ENCODE measurements at places on chromosomes 3 and 15.

DNA sequence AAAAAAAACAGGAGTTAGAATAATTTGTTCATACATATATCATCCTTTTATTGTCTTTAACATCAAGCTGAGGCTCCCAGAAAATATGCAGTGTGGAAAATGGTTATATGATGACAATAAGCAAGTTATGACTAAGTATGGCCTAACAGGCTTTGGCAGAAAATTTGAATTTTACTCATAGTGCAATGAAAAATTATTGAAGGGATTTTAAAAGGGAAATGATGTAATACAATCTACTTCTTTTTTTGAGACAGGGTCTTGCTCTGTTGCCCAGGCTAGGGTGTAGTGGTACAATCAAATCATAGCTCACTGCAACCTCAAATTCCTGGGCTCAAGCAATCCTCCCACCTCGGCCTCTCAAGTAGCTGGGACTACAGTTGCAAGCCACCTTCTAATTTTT, 78.7 kb downstream of the FAIM start:
- no peak overlapping the region for H3K4me3 ChIP-seq
- H3K4me1 ChIP-seq = no peaks in the 10 kb centered on the region
- no peak for DNase-seq
- no peak overlapping the region for H3K27ac ChIP-seq
- peaks cover 16% of the 10 kb centered on the region for H3K36me3 ChIP-seq

GRCh38 chr15:74405823-74406222, 27.9 kb downstream of the SEMA7A start:
- H3K27me3 ChIP-seq = peaks cover 2% of the 10 kb centered on the region
- H3K36me3 ChIP-seq = peaks cover 14% of the 10 kb centered on the region
- no peak for DNase-seq
- no peak overlapping the region for H3K4me3 ChIP-seq
- peaks cover 44% of the 10 kb centered on the region for H3K4me1 ChIP-seq

DNA sequence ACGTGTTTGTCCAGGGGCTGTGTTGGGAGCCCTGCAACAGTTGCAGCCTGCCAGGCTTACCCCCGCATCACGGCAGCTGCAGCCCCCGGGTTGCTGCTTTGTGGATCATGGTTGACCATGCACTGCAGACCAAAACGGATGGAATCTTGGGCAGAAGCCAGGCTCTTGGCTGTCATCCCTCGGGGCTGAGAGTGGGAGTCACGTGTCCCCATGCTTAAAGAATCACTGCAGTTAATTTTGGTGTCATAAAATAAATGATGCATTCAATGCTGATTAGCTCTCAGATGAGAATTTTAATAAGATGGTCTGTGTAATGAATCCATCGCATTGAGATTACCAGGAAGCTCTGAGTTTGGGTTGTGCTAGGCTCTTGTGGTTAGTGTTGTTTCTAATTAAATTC, 115.6 kb downstream of the CHDH start:
- DNase-seq = peak; percentile 96
- H3K36me3 ChIP-seq = peaks cover 14% of the 10 kb centered on the region
- H3K4me1 ChIP-seq = peaks cover 23% of the 10 kb centered on the region
- peak overlapping the region; percentile 10 for H3K27ac ChIP-seq
- H3K27me3 ChIP-seq = no peaks in the 10 kb centered on the region

DNA sequence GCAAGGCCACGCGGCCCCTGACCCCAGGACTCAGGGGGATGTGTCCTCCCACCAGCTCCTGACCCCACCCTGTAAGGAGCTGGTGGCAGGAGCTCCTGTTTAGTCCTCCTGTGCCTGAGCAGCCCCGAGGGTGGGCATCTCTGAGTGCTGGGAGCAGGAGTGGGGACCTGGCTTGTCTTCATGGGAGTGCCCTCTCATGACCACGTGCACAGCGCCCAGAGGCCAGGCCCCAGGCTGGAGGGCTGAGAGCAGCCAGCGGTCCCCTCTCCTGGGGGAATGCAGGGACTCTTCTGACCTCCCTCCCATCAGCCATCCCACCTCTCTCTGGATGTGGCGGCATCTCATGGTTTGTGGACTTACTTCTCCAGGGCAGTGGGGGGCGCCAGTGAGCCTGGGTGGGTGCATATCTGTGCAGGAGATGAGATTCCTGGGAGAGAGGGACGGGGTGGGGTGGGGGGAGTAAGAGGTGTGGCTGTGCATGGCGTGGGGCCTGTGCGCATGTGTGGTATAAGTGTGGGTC, 205.6 kb downstream of the TBC1D2B start:
- no peaks in the 10 kb centered on the region for H3K27me3 ChIP-seq
- H3K4me1 ChIP-seq = peaks cover 40% of the 10 kb centered on the region
- no peak overlapping the region for H3K27ac ChIP-seq

GRCh38 chr3:166291186-166291955, 454.1 kb upstream of the BCHE start:
- H3K36me3 ChIP-seq = no peaks in the 10 kb centered on the region
- no peaks in the 10 kb centered on the region for H3K27me3 ChIP-seq
- no peak overlapping the region for H3K4me3 ChIP-seq
- no peaks in the 10 kb centered on the region for H3K4me1 ChIP-seq
- peak; percentile 41 for DNase-seq

GRCh38 chr15:26974120-26974780, 3.3 kb downstream of the GABRG3 start:
- no peak for DNase-seq

DNA sequence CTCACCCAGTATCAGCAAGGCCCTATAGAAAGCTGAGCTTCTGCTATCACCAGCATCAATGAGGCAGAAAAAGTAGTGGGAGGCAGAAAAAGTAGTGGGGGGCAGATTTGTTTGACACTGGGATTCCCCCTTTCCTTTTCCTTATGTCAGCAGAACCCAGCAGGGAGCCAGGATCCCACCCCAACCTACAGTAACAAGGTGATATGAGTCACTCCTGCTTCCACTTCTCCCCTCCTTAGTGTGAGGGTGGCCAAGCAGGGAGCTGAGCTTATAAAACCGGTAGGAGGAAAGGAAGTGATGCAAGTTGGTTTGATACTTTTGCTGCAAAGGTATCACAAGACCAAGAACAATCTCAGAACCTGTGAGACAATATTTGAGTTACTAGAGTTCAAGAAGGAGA, 128.7 kb downstream of the SCAPER start:
- H3K27ac ChIP-seq = no peak overlapping the region
- peaks cover 5% of the 10 kb centered on the region for H3K36me3 ChIP-seq
- no peaks in the 10 kb centered on the region for H3K4me1 ChIP-seq
- no peaks in the 10 kb centered on the region for H3K27me3 ChIP-seq
- H3K4me3 ChIP-seq = no peak overlapping the region

DNA sequence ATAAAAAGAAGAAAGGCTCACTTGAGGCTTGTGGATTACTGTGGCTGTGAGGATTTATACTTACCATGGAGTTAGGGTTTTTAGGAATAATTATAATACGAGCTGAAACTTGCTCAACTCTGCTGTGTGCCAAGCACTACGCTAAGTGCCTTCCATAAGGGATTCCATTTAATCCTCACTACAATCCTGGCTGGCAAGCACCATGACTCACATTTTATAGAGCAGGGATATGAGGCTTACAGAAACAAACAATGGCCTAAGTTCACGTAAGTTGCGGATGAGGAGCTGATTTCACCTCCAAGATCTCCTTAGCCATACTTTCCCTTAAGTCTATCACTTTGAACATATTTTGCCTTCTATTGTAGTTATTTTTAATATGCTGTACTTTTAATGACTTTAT, 43.9 kb upstream of the ARL8B start:
- H3K4me1 ChIP-seq = no peaks in the 10 kb centered on the region
- H3K4me3 ChIP-seq = no peak overlapping the region
- H3K27me3 ChIP-seq = no peaks in the 10 kb centered on the region
- no peak for DNase-seq
- no peaks in the 10 kb centered on the region for H3K36me3 ChIP-seq

- H3K36me3 ChIP-seq = no peaks in the 10 kb centered on the region
- DNase-seq = no peak
- no peaks in the 10 kb centered on the region for H3K27me3 ChIP-seq
- no peak overlapping the region for H3K27ac ChIP-seq
- no peak overlapping the region for H3K4me3 ChIP-seq
Measured at GRCh38 chr3:54228806-54229205, 106.5 kb downstream of the CACNA2D3 start.

GRCh38 chr3:119490153-119490552, 8.2 kb upstream of the TIMMDC1 start:
- H3K4me3 ChIP-seq = no peak overlapping the region
- no peaks in the 10 kb centered on the region for H3K4me1 ChIP-seq
- DNase-seq = no peak
- H3K36me3 ChIP-seq = peaks cover 17% of the 10 kb centered on the region
- H3K27me3 ChIP-seq = no peaks in the 10 kb centered on the region
- no peak overlapping the region for H3K27ac ChIP-seq

DNA sequence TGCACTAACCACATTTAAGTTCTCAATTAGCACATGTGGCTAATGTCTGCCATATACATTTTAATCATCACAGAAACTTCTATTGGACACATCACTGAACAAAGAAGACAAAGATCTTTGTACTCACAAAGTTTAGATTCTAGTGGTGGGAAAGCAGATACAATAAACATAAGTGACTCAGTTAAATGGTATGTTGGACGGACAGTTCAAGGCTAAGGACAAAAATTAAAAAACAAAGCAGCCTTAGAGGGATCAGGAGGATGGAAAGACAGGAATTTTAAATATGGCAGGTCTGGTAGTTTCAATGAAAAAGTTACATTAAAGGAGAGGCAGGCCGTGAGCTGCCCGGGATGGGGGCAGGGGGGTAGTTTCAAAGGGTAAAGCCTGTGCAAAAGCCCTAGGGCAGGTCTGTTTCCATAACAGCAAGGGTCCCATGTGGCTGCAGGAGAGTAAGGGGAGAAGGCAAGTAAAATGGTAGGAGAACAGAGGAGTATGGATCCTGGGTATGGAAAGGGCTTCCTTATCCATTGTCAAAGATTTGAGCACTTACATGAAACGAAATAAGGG, 220.7 kb downstream of the FHIT start:
- H3K27ac ChIP-seq = no peak overlapping the region
- DNase-seq = no peak
- no peaks in the 10 kb centered on the region for H3K36me3 ChIP-seq
- H3K27me3 ChIP-seq = no peaks in the 10 kb centered on the region

DNA sequence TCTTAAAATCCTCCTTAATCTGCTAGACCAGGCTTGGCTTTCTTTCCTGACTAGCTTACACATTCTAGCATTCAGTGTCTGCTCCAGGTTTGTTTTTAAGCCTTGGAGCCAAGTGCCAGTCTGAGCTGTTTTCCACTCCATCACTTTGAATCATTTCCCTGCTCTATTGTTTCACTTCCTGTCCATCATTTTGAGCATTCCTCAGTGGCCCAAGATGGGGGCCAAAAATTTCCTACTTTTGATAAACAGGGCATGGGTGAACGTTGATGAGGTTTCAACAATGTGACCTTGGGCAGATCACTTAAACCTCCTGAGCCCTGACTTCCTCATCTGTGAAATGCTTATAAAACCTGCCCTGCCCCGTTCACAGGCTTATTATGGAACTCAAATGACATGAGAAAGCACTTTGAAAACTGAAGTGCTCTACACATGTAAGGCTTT, 4.4 kb downstream of the CYP19A1 start:
- no peaks in the 10 kb centered on the region for H3K27me3 ChIP-seq
- no peaks in the 10 kb centered on the region for H3K4me1 ChIP-seq
- H3K4me3 ChIP-seq = no peak overlapping the region
- no peak for DNase-seq
- H3K36me3 ChIP-seq = no peaks in the 10 kb centered on the region

- H3K27ac ChIP-seq = no peak overlapping the region
- DNase-seq = no peak
- no peak overlapping the region for H3K4me3 ChIP-seq
- H3K36me3 ChIP-seq = peaks cover 2% of the 10 kb centered on the region
Measured at GRCh38 chr3:12627370-12627769, 36.5 kb downstream of the RAF1 start.

- H3K4me3 ChIP-seq = no peak overlapping the region
- no peaks in the 10 kb centered on the region for H3K27me3 ChIP-seq
- no peak for DNase-seq
- H3K27ac ChIP-seq = no peak overlapping the region
Measured at GRCh38 chr3:14652-15051, 181.9 kb upstream of the CHL1 start.

DNA sequence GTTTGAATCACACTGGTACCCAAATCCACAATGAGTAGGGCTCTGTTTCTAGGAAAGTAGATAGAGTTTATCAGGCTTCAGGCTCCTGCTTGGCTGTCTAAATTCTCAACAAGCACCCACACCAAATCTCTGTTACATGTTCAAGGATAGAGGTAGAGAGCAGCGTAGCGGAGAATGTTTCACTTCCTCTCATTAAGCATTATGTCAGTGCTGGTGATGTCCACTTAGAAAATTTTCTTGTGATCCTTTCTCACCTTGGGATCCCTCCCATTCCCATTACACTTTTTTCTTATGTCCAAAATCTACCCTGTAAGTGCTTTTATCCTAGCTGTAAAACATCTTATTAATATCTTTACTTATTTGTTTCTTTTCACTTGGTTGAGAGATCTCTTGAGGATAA, 34.7 kb upstream of the GCSAM start:
- no peak for DNase-seq
- H3K36me3 ChIP-seq = no peaks in the 10 kb centered on the region
- no peaks in the 10 kb centered on the region for H3K4me1 ChIP-seq
- H3K27me3 ChIP-seq = no peaks in the 10 kb centered on the region

GRCh38 chr3:28244491-28244890, 3.1 kb downstream of the CMC1 start:
- H3K4me1 ChIP-seq = peaks cover 5% of the 10 kb centered on the region
- H3K27ac ChIP-seq = no peak overlapping the region
- H3K4me3 ChIP-seq = no peak overlapping the region
- no peak for DNase-seq
- H3K27me3 ChIP-seq = no peaks in the 10 kb centered on the region
- no peaks in the 10 kb centered on the region for H3K36me3 ChIP-seq

GRCh38 chr3:41424543-41425300, 225.4 kb downstream of the CTNNB1 start:
- H3K36me3 ChIP-seq = no peaks in the 10 kb centered on the region
- H3K4me1 ChIP-seq = no peaks in the 10 kb centered on the region
- no peak overlapping the region for H3K4me3 ChIP-seq
- H3K27ac ChIP-seq = no peak overlapping the region
- no peaks in the 10 kb centered on the region for H3K27me3 ChIP-seq
- DNase-seq = no peak

- DNase-seq = no peak
- no peaks in the 10 kb centered on the region for H3K27me3 ChIP-seq
- H3K27ac ChIP-seq = no peak overlapping the region
- no peak overlapping the region for H3K4me3 ChIP-seq
Measured at GRCh38 chr15:85318048-85318731, 62.2 kb upstream of the AKAP13 start.

Measured in spinal cord (tissue), 10 donors.